ENCODE measurements at places on chromosomes 1 and 21.

DNA sequence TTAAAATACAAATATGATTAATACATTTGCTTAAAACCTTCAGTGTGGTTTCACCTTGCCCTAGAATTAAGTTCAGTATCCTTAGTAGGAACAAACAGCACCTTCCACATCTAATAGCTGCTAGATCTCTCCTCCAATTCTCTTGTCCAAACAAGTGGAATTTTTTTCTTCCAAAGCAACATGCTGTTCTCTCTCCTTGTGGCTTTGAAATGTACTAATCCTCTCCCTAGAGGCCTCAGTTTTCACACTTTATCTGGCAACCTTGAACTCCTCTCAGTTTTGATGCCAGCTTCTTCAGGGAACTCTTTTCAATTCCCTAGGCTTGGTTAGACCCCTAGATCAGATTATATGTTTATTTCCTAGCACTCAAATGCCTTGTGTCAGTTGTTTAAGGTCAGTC, 87.0 kb downstream of the GLUL start:
- no peak for DNase-seq

GRCh38 chr1:184373155-184373554, 13.7 kb upstream of the C1orf21 start:
- DNase-seq = no peak

- no peak for DNase-seq
Measured at GRCh38 chr21:33514229-33514628, 22.7 kb upstream of the DNAJC28 start.

- no peak for DNase-seq
Measured at GRCh38 chr1:157226739-157227138, 88.5 kb upstream of the ETV3 start.

GRCh38 chr21:44885615-44886014, 12.1 kb upstream of the PTTG1IP start:
- DNase-seq = no peak

- DNase-seq = no peak
Measured at GRCh38 chr1:220497220-220497947, 30.6 kb upstream of the MARK1 start.

All from stimulated activated CD8-positive, alpha-beta memory T cell treated with anti-CD3 and anti-CD28 coated beads, Interleukin-2, amount 100 ng/mL, for 1 hour (primary cell).